ENCODE measurements at places on chromosomes 4 and X. TPM values are rescaled to one million over a fixed set of nuclear protein-coding genes. Genes with fewer than 3 reads are reported as not detected.

Gene BGN
- 5.9 TPM for total RNA-seq

Gene ZBED1
- 48.6 TPM for total RNA-seq

Gene SSX5
- total RNA-seq: not detected

Gene MAGEA9
- not detected for total RNA-seq

Gene GRIA3
- 0.53 TPM for total RNA-seq

Gene ZNF711
- total RNA-seq: 1.4 TPM

Gene KIAA0232
- total RNA-seq: 21.1 TPM

Gene MAGIX
- total RNA-seq: 1.4 TPM

Gene IL13RA2
- total RNA-seq: 0.12 TPM

Gene RASSF6
- total RNA-seq: not detected

Gene MECP2
- 28.8 TPM for total RNA-seq

Gene SMAD1
- 264 TPM for total RNA-seq

Gene PRRG3
- total RNA-seq: not detected

Gene PHEX
- 0.41 TPM for total RNA-seq

Gene PDCL2
- total RNA-seq: not detected

Gene SPINK2
- not detected for total RNA-seq

Gene ING2
- total RNA-seq: 8.0 TPM

Gene FAM114A1
- 122 TPM for total RNA-seq

Gene PAGE2B
- not detected for total RNA-seq

Gene SASH3
- total RNA-seq: not detected

Gene SOWAHD
- not detected for total RNA-seq

Gene MAGEE2
- not detected for total RNA-seq

Gene SEPTIN6
- 24.4 TPM for total RNA-seq

Gene MAGEA4
- total RNA-seq: not detected

Gene TLR1
- 0.87 TPM for total RNA-seq

Gene USP17L29
- total RNA-seq: not detected

Gene LUZP4
- not detected for total RNA-seq

Gene GAGE1
- total RNA-seq: not detected

Gene MUC7
- total RNA-seq: not detected

Measured in glomerular endothelial cell (primary cell).